NCI-H2107 (cell line): ENCODE measurements at places on chromosomes 7 and 10.
A peak's percentile ranks its signal among the peaks of the same experiment; 100 is the strongest.

GRCh38 chr10:36094096-36094495 is 452.0 kb upstream of the FZD8 start:
- DNase-seq, result no peak

GRCh38 chr7:117034851-117035464 is 81.7 kb downstream of the ST7 start:
- DNase-seq, result peak; percentile 29

GRCh38 chr10:84333864-84334451 is 5.6 kb downstream of the CCSER2 start:
- DNase-seq, result no peak

DNA sequence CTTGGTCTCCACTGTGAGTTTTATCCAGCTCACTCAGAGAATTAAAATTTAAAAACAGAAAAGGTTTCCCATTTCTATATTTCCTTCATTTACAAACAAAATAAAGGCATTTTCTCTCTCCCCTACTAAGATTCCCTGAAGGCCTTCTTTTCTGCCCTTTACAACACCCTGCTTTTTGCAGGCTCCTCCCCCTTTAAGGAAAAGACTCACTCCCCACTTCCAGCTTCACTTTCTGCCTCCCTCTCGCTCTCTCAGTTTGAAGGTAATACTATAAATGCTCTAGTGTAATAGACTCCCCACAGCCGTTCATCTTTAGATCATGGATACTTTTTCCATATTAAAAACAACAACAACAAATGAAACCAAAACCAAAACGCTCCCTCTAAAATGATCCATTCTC is 53.3 kb downstream of the CDHR3 start:
- DNase-seq, result no peak

- no peak for DNase-seq
These were observed 108.7 kb upstream of the DGKB start for GRCh38 chr7:15011289-15011688.

DNA sequence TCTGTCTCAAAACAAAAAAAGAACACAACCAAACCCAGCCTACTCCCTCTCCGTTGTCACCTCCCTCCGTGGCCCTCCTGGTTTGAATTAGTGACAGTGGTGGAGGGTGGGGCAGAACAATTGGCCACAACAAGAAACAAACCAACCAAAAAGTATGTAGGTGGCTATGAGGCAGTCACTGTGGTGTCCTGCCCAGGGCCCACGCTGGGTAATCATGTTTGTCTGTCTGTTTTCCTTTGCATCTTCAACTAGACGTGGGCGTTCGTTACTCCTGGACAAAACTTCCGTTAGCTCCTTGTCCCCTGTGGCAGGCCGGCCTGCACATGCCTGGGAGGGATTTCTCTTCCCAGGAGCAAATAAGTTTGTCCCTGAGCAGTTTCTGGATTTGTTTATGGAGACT is 78.4 kb downstream of the XRCC2 start:
- DNase-seq, result no peak

GRCh38 chr10:93837822-93838221 is 56.0 kb upstream of the SLC35G1 start:
- no peak for DNase-seq

DNA sequence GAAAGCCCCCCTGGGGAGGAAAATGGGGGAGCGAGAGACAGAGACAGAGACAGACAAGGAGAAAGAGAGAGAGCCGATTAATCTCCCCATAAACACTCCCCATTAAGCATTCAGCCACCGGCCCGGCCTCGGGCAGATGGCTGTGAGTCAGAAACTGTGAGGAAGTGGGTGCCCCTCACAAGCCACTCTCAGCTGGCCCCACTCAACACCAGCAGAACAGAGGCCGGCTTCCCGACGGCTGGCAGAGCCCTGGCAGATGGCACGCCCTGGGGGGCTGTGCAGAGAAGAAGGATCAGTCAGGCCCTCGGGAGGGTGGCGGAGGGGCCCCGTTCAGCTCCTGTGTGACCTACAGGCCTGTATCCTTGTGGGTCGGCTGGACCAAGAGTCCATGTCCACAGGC is 41.2 kb downstream of the CAMK2B start:
- no peak for DNase-seq

DNA sequence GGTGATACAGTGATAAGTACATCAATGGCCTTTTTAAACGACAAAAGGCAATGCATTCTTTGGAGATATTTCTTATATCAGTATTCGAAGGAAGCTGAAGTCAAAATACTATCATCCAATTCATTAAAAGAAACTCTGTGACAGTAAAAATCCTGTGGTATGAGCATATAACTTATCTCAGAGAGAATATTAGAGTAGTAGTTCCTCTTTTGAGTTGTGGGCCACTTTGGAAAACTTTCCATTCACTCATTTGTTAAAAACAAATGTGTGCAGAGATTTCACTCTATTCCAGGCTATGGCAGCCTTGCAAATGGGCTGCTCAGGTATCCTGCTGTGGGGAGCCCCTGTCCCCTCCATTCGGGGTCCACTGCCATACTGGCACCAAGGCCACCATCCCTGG is 55.3 kb upstream of the ZNF438 start:
- no peak for DNase-seq

DNA sequence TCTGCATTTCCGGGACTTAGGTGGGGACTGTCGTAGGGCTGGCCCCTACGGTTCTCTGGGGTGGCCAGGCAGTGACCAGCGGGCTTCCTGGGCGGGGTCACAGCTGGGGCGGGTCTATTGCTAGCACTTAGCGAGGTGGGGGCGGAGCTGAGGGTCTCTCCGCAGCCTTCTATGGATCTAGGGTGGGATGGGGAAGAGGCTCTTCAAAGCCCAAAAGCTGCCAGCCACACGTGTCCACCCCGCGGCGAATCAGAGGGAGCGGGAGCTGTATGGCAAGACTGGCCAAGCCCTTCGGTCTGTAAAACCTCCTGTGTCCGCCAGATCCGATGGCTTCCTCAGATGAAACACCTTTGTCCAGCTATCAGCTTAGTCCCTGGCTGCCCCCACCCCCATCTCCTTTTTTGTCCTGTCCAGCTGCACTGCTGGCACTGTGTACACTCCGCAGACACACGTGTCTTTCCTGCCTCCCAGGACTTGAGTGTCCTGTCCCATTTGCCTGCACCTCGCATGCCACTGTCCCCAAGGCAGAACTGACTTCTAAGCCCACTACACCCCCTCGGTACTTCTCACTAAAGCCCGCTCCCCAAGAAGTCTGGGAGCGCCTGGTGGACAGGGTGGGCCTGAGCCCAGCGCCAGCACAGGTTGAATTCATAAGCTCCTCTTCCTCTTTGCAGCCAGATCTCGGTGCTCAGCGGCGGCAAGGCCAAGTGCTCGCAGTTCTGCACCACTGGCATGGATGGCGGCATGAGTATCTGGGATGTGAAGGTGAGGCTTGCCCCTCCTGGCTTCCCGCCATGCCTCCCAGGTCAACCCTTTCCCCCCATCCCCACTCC is 14.8 kb downstream of the PDAP1 start:
- DNase-seq, result no peak

GRCh38 chr7:132077971-132078685 is 498.1 kb downstream of the PLXNA4 start:
- no peak for DNase-seq

DNA sequence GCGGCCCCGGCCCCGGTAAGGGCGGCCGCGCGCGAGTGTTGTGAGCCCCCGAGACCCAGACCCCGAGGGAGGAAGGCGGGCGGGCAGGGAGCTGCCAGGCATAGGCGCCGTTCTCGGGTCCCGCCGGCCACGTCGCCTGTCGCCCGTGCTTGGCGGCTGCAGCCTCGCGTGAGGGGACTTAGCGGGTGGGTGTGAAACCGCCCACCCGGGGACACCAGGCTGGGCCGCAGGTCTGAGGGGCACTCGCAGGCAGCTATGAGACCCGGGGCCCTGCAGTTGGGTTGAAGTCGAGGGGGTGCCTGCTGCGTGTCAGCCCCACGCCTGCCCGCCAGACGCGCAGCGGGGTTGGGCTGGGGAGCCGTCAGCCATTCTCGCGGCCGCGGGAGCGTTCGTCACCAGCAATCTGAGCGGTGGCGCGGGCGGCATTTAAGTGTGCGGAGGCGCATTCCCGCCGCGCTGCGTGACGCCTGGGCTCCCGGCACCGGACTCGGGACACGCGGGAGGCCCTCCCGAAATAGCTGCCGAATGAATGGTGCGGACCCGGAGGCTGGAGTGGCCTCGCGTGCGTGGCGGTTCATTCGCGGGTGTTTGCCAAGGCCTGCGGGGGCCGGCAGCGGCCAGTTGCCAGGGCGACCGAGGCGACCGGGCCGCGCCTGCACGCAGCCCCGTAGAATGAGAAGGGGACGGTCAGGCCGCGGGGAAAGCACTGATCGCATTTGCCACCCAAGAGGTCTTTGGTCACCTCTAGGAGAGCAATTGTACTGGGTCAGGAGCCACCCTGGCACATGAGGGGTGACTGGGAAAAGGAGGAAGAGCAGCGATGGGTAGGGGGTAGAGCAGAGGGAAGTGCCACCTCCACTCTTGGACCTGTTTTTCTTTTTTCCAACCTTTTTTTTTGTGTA is 750 bp downstream of the ZNF398 start:
- DNase-seq, result peak; percentile 15

DNA sequence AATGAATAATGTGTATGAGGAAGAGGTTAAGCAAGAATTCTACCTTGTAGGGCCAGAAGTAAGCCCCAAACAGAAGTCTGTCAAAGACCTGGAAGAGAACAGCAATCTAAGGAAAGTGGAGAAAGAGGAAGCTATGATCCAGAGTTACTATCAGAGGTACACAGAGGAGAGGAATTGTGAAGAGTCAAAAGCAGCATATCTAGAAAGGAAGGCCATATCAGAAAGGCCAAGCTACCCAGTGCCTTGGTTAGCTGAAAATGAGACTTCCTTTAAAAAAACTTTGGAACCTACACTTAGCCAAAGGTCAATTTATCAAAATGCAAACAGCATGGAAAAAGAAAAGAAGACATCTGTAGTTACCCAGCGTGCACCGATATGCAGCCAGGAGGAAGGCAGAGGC is 42.7 kb upstream of the GAD2 start:
- DNase-seq, result no peak

GRCh38 chr10:96666741-96667140 is 53.6 kb downstream of the PIK3AP1 start:
- no peak for DNase-seq

DNA sequence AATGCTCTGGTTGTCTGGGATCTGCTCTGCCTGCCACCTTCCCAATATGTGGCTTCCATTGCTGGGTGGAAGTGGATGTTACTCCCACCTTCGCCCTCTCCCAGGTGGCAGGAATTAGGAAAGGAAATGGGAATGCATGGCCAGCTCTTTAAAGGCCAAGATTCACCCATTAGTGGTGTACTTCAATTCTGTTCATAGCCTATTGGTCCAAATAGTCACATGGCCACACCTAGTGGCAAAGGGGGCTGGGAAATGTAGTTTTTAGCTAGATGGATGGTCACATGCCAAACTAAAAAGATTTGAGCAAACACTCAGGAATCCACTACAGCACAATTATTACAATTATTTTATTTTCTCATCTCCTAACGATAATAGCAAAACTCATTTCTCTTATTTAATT is 135.1 kb downstream of the NPY start:
- DNase-seq, result no peak

DNA sequence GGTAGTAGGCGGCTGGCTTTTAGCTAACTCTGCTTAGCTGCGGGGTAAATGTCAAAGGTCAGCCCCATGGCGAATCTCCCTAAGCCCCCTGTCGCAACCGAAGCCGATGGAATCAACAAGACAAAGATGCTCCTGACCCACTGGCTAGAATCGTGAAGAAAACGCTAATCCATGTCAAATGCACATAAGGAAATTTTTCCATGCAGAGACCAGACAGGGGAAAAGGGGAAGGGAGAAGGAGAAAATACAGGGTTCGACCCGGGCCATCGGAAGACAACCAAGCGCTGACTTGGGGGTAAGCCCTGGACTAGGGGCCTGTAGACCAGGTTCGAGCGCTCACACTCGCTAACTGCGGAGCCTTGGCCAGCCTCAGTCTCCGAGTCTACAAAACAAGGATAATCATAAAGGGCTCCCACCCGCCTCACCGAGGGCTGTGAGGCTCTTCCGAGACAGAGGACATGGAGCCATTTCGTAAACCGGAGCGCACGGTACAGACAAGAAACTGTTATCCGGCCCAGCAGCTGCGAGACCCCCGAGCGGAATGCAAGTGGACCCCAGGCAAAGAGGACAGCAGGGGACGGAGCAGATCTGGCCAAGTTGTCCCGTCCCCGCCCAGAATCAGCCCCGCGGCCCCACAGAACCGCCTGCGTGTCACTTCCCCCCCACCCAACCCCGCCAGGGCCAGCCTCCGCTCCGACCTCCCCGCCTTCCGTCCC is 507 bp downstream of the SAR1A start:
- no peak for DNase-seq

DNA sequence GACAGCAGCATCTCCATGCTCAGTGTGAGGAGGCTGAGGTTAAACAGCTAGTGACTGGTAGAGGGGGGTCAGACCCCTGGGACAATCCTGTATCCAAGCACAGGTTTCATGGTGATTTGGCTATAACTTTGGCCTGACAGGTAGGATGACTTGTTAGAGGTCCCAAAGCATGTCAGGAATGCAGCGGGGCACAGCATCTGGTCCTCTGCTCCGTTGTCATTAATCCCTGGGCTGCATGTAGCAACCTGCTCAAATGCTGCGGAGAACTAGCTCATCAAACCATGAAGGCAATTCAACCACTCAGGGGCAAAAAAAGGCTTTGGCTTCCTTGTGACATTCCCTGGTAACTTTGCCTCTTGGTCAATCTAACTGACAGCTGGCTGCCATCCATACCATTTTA is 26.8 kb downstream of the WNT2 start:
- no peak for DNase-seq

- DNase-seq, result no peak
These were observed 123.5 kb downstream of the KMT2C start for GRCh38 chr7:152312316-152312715.

DNA sequence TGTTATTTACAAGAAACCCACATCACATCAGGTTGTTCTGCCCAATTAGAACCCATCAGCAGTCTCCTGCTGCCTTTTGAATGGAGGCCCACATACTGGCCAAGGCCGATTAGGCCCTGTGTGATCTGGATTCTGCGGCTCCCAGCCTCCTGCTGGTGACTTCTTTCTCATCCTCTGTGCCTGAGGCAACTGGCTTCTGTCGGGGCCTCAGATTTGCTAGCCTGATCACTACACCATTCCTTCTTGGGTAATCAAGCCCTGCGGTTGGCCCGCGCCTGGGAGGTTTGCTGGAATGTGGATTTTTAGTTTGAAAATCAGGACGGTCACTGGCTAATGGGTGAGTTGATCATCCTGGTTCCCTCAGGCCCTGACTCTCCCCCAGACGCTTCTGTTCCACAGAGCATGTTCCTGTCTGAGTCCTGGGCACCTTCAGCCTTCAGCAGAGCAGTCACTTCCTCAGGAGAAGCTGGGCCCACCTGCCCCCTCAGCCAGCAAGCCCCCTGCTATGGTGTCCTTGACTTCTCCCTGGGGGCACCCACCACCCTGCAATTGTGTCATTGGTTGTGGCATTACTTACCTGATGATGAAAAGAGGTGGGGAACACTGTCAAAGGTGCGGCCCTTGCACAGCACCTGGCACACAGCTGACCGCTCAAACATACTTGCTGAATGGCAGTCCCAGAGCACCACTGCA is 207.6 kb downstream of the PHTF2 start:
- DNase-seq, result no peak
